ENCODE measurements at places on chromosomes 3 and 15.

DNA sequence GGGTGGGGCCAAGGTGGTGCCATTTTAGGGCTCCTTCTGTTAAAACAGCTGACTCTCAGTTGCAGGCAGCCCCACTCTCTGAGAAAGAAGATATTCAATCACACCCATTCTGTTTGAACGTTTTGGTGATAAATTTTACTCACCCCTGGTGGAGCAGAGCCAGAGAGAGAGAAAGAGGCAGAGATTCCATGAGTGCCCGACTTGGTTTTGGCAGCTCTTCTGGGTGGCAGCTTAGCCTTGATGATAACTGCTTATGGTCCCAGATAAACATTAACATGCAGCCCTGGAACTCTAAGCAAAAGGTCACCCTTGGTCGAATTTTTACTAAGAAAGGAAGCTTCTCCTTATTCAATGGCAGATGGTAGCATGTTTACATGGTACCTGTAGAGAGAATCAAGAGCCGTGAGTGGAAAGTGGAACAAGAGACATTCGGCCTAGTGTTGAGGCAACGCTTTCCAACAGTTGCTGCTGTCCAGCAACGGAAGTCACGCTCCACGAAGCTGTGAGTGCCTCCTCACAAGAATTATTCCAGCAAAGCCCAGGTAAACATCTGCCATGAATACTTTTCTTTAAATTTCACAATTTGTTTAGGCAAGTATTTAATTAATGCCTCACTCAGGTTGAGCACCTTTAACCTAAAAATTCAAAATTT lies 530.6 kb upstream of the ROBO2 start:
- DNase-seq: no peak

DNA sequence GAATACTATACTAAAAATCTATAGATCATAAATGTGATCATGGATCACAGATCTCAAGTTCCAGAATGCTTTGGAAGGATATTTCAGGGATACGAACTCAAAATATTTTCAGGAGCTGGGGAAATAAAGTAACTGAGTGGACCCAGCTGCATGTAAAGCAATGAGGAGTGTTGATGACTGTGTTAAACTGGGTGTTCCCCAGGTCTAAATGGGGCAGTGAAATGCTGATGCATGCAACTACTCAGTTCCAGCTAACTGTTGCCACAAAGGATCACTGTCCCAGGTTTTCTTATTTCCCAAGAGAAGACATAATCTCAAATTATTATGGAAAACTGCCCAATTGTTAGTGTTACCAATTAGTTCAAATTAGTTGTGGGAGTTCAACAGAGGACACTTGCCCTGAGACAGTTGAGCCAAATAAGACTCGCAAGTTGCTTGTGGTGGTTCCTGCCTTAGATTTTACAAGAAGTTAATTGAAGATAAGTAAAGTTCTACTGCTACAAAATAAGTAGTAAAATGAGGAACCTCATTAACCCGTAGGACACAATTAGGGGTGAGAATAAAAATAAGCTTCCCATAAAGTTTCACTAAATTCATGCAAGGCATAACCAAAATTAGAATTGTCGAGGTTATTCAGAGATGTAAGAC lies 66.3 kb upstream of the IL12A start:
- DNase-seq: no peak

DNA sequence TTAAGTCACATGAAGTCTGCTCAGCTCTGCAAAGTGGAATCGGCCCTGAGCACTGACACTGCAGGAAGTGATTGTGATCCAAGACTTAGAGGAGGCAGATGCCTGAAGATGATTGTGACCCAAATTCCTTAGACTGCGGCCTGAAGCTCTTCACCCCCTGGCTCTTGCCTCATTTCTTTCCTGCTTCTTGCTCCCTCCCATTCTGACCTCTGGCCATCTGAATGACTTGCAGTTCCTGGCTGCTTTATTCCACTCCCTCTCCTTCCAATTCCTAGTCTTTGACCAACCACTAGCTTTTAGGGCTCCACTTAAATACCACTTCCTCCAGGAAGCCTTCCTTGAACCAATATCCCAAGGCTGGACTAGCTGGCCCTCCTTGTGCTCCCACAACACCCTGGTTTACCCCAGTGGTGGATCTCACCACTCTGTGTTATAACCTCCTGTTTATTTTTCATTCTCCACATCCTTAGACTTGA lies 9.9 kb upstream of the EPB42 start:
- no peak for DNase-seq

DNA sequence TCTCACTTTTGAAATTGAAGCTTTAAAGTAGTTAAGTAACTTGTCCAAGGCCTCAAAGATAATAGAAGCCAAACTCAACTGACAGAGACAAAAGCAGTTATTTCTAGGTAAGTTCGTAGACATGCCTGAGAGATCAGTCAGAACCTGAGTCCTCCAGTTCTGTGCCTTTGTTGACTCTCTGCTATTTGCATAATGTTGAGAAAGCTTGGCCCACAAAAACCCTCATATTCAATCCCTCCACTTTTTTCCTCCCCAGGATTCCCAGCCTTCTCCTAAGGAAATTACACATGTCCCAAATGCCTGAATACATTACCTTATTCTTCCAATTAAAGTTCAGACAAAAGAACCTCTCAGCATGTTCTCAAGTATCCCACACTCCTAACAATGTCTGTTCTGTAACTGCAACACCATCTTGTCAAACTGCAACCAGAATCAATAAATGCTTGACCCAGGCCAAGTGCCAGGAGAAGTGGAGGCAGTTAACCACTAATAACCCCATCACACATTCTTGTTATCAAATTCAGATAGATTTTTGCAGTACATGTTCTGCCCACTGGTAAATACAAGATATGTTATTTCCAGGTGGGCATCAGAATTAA lies 217.8 kb downstream of the LRRC3B start:
- DNase-seq: no peak

- no peak for DNase-seq
These were observed 8.3 kb downstream of the ACKR4 start for GRCh38 chr3:132605374-132605792.

GRCh38 chr3:197737319-197737649 lies 580 bp upstream of the RUBCN start:
- no peak for DNase-seq

DNA sequence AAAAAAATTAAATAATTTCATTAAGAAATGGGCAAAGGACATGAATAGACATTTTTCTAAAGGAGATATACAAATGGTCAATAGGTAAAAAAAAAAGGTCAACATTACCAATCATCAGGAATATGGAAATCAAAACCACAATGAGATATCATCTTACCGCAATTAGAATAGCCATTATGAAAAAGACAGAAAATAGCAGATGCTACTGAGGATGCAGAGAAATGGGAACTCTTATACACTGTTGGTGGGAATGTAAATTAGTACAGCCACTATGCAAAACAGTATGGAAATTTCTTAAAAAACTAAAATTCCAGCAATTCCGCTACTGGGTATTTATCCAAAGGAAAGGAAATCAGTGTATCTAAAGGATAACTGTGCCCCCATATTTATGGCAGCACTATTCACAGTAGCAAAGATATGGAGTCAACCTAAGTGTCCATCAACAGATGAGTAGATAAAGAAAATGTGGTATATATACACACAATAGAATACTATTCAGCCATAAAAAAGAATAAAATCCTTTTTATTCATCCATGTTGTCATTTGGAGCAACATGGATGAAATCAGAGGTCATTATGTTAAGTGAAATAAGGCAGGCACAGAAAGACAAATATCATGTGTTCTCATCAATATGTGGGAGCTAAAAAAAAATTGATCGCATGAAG lies 132.4 kb downstream of the RPL22L1 start:
- DNase-seq: no peak

- no peak for DNase-seq
These were observed 1.9 kb downstream of the MB21D2 start for GRCh38 chr3:192915722-192916121.

GRCh38 chr3:111069974-111070771 lies 1.4 kb upstream of the NECTIN3 start:
- no peak for DNase-seq

DNA sequence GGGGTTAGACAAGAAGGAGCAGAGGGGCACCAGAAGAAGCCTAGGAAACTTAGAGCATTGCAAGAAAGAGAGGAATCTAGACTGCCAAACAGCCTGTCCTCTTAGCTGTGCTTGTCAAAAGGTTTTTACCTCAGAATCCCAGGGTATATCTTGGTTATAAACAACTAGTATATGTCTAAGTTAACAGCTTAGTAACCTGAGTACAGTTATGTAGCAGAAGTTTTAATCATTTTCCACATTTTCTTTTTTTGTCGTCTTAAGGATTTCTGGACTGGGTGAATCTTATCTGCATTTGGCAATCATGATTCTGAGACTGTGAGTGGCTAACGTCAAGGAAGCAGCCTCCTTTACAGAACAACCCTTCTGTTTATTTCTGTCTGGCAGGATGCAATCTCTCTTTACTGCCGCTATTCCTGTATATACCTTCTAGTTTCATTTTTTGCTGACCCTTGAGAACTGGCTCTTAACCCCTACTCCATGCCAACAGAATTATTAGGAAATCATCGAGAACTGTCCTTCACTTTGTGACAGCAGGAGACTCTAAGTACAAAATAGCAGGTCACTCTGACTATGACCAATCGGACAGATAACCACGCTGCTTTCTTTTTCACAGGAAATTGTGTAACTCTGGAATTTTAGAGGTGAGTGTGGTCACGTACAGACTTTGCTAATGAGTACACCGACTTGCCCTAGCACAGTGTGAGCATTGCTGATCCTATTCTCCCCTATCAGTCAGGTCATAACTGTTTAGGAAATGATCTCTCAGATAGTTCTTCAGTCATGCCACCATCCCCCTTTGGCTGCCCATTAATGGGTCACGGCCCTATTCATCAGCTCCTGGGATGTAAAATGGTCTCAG lies 3.3 kb upstream of the CP start:
- no peak for DNase-seq

DNA sequence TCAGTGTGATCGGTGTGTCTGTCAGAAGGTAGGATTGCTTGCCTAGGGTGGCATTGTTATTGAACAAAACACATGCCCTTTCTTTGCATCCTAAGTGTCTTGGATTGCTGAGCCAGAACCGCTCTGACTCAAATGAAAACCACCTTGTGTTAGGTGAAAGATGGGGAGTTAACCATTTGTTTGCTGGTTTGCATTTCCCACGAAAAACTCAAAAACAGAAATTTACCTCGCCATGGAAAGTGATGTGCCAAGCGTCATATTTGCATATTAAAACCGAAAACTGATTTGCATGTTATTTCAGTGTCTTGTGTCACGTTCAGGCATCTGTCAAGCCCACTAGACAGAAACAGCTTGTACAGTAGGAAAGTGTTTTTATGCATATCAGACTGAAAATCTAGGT lies 474.6 kb upstream of the TPRG1 start:
- DNase-seq: no peak

GRCh38 chr3:187565701-187566100 lies 104.5 kb downstream of the SST start:
- no peak for DNase-seq

DNA sequence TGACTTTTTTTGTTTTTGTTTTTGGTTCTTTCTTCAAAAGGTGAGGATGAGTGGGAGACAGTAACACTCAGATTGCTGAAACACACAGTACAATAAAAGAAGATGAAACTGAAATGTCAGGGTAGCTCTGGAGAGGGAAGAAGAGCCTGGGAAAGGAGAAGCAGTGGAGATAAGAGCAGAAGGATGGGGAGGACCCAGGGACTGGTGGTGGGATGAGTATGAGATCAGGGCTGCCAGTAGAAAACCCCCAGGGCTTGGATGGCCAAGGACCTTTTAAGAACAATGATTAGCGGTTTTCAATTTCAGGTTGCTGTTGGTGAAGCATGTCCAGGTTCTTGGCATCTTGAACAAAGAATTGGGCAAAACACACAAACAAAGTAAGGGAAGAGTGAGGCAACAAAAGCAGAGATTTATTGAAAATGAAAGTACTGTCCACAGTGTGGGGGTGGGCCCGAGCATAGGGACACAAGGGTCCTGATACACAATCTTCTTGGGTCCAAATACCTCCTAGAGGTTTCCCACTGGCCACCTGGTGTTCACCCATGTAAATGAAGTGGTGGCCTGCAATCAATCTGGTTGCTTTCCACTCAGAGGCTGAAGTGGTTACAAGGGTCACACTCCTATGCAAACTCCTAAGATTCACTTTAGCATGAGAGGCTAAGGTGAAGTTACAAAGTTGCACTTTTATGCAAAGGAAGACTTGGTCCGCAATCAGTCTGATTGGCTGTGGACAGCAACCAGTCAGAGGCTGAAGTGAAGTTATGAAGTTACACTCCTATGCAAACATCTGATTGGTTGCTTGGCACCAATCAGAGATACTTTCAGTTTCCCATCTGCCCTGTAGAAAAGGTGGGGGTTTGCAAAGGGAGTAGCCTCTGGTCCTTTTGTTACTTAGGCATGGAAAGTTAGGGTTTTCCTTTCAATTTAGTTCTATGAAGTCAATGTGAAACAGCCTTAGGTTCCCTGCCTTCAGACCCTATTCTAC lies 26.1 kb upstream of the MFSD1 start:
- DNase-seq: no peak

DNA sequence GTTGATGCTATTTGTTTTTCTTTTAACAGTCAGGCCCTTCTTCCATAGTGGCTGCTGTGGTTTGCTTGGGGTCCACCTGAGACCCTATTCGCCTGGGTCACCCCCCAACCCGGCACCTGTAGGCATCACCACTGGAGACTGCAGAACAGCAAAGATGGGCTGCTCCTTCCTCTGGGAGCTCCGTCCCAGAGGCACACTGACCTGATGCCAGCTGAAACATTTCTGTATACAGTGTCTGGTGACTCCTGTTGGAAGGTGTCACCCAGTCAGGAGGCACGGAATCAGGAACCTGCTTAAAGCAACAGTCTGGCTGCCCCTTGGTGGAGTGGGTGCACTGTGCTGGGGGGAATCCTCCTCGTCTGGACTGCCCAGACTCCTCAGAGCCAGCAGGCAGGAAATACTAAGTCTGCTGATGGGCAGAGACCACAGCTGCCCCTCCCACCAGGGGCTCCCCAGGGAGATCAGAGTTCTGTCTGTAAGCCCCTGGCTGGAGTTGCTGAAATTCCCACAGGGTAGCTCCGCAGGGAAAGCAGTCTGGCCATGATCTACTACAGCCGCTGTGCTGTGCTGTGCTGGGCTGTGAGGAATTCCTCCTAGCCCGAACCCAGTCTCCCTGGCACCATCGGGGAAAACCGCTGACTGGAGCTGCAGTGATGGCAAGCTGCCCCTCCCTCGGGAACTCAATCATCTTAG lies 248.2 kb downstream of the TBC1D5 start:
- no peak for DNase-seq

GRCh38 chr3:53139906-53140846 lies 9.9 kb upstream of the RFT1 start:
- no peak for DNase-seq

All from stimulated activated CD8-positive, alpha-beta memory T cell treated with anti-CD3 and anti-CD28 coated beads, Interleukin-7, amount 100 ng/mL, for 1 hour (primary cell).